Calu3 (cell line): ENCODE measurements at places on chromosomes 5 and 9. TPM values are rescaled to one million over a fixed set of nuclear protein-coding genes. Genes with fewer than 3 reads are reported as not detected.

DNA sequence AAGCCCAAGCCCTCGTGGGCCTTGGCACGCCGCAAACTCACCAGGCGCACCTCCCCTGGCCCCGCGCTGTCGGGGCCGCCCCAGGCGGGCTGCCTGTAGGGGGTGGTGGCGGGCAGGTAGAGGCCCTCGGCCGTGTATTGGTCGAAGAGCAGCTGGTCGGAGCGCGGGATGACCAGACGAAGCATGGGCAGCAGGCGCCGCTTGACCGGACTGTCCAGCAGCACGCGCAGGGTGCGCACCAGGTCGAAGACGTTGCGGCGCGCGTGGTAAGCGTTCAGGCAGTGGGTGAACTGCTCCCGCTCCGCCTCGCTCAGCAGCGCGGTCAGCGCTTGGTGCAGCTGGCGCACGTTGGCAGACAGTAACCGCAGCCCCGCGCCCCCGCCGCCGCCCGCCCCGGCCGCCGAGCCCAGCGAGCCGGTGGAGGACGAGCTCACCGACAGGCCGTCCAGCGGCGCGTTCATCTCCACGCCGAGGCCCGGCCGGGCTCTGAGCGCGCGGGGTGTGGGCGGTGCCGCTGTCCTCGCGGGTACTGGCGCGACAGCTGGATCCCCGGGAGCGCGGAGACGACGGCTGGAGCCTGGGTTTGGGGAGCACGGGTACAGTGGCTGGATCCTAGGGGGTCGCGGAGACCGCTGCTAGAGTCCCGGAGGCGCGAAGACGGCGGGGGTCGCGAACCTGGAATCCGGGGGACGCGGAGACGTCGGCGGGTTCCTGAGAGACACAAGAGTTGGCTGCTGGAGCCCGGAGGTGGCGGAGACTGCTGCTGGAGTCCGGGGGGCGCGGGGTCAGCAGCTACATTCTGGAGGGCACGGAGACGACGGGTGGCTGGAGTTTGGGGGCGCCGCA, 709 bp downstream of the WHRN start:
- peak; percentile 30 for DNase-seq

GRCh38 chr5:36239370-36240293, 2.1 kb downstream of the NADK2 start:
- DNase-seq, result no peak

- DNase-seq, result no peak
Observed at GRCh38 chr9:117344892-117345660, 69.8 kb downstream of the ASTN2 start.

GRCh38 chr5:151141535-151141934, 16.0 kb downstream of the ANXA6 start:
- no peak for DNase-seq

GRCh38 chr5:1644810-1645571, 121.2 kb upstream of the LPCAT1 start:
- peak; percentile 84 for DNase-seq

- DNase-seq, result no peak
Observed at GRCh38 chr9:109969011-109969410, 189.0 kb downstream of the PALM2AKAP2 start.

DNA sequence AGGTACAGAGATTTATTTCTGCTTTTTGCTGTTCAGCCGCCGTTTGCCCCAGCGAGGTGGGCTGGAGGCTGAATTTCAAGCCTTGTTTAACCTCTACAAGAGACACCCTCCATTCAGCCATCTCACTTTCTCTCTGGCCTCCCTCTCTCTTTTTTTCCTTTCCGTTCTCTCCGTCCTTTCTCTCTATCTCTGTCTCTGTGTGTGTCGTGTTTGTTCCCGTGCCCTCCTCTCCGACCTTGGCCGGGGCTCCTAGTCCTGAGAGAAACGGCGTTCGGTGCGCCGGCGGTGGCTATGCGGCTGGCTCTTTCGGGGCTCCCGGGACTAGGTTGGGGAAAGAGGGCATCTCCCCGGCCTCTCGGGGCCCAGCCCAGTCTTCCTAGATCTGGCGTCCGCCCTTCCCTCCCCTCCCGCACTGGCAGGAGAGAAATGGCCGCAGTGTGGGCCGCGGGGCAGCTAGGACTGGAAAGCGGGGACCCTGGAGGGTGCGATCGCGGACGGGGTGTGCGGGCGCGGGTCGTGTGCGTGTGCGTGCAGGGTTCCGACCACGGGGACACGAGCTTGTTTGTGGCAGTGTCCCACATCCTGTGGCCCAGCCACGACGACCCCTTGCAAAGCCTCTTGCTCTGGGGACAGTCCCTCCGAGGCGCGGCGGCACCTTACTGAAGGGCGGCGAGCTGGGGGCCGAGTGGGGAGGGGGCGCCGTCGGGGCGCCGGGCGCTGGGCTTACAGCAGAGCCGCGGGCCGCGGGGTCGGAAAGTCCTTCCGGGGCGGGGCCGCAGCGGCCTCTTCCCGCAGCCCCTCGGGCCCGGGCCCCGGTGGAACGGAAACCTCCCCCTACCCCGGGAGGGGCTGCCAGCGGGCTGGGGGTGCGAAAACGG, 5.7 kb downstream of the LHX2 start:
- DNase-seq, result no peak

GRCh38 chr5:142356349-142356715, 31.5 kb upstream of the SPRY4 start:
- DNase-seq, result no peak

SPATA31C1 gene
- not detected in 2 replicates for total RNA-seq

TRIM36 gene
- 4.4 and 5.4 TPM in 2 replicates for total RNA-seq

KIF4B gene
- not detected in 2 replicates for total RNA-seq

RNF224 gene
- total RNA-seq, result 1.6 and 1.7 TPM in 2 replicates

CATSPER3 gene
- 1.4 and 1.5 TPM in 2 replicates for total RNA-seq

MARCOL gene
- not detected in 2 replicates for total RNA-seq

CTSV gene
- total RNA-seq, result 21.4 and 23.3 TPM in 2 replicates
